Thoracic aorta (tissue), 2 donors: ENCODE measurements at places on chromosomes 11 and 22. TPM values are rescaled to one million over a fixed set of nuclear protein-coding genes. Genes with fewer than 3 reads are reported as not detected.

ABCG4 gene
- 1.6 TPM for total RNA-seq

RHOD gene
- total RNA-seq, result 51.3 TPM

DNA sequence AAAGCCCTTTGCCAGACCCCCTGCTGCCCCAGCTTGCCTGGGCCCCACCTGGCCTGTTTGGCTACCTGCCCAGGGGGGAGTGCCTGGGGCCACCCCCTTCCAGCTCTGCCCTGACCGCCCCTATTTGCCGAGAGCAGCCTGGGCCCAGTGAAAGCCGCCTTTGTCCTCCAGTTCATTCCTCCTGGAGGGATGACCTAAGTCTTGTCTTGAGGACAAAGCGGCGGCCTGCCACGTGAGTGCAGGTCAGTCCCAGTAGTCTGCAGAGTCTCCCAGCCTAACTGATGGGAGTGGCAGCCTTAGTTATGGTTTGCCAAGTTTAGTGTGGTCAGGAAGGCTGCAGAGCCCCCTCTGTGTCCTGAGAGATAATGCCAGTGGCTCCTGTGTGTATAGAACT is 115.9 kb upstream of the CRYBB3 start:
- H3K4me1 ChIP-seq, result peaks cover 98% of the 10 kb centered on the region
- H3K27ac ChIP-seq, result peak overlapping the region; percentile 39
- no peaks in the 10 kb centered on the region for H3K36me3 ChIP-seq
- H3K27me3 ChIP-seq, result no peaks in the 10 kb centered on the region
- no peak overlapping the region for H3K4me3 ChIP-seq
- DNase-seq, result no peak

OR6T1 gene
- total RNA-seq, result not detected

GRCh38 chr22:26656891-26657851 is at the start of gene MIAT:
MIAT (plus strand) TSS chr22:26657588.
- H3K27ac ChIP-seq, result no peak within 1 kb of the TSS
- H3K36me3 ChIP-seq, result no peaks in the 10 kb centered on the region

DNA sequence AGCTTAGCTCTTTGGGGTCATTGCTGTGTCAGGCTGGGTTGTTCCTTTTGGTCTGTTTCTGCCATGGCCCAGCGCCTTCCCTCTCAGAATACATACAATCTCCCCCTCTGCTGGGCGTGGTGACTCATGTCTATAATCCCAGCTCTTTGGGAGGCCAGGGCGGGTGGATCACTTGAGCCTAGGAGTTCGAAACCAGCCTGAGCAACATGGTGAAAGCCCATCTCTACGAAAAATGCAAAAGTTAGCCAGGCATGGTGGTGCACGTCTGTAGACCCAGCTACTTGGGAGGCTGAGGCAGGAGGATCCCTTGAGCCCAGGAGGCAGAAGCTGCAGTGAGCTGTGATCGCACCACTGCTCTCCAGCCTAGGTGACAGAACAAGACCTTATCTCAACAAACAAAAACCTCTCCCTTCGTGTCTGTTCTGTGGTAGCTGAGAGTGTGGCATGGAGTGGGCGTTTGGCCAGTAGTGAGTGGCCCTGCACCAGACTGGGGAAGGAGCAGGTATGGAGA is 46.7 kb upstream of the RAB1B start:
- DNase-seq, result no peak
- H3K4me1 ChIP-seq, result no peaks in the 10 kb centered on the region
- peaks cover 22% of the 10 kb centered on the region for H3K36me3 ChIP-seq
- H3K4me3 ChIP-seq, result no peak overlapping the region

DNA sequence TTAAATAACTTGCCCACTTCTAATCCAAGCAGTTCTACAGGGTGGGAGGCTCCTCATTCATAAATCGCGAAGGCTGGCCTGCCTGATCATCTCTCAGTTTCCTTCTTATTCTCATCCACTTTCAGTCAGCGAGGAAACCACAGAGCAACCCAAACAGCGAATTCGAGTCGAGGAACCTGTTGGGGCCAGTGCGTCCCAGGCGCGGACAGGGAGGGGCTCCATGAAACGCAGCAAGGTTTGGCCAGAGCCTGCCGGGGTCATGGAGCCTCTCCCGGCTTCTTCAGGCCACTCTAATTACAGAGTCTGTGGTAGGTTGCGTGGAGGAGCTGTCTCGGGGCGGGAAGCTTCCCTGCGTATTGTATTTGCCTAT is 741 bp upstream of the NAV2 start:
- no peaks in the 10 kb centered on the region for H3K27me3 ChIP-seq
- H3K4me1 ChIP-seq, result peaks cover 41% of the 10 kb centered on the region
- DNase-seq, result no peak
- peak overlapping the region; percentile 92 for H3K4me3 ChIP-seq
- H3K36me3 ChIP-seq, result no peaks in the 10 kb centered on the region

DNA sequence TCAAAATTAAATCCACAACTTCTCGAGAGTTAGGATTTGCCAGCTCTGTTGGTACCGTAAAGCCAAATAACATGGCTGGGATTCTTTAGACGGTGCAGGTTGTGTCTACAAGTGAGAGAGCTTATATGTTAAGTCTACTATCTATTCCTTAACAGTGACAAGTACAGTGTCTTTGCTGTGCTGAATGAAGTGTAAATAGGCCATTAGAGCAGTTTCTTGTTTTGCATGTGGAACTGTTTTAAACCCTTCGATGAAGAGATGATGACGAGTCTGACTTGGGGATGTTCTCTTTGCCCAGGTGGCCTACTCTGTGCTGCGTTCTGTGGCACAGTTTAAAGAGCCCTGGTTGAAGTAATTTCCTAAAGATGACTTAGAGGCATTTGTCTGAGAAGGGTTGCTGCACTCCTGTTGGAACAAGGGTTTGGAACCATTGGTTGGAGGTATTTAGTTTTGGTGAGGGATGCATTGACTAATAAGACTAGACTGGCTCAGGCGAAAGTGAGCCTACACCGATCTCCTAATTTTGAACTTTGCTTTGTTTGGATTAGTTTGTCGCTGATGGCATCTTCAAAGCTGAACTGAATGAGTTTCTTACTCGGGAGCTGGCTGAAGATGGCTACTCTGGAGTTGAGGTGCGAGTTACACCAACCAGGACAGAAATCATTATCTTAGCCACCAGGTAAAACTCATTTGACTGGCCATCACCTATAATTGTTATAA is 988 bp downstream of the RPS3 start:
- peak overlapping the region; percentile 87 for H3K27ac ChIP-seq
- peak overlapping the region; percentile 82 for H3K4me3 ChIP-seq
- DNase-seq, result no peak
- peaks cover 5% of the 10 kb centered on the region for H3K4me1 ChIP-seq
- H3K36me3 ChIP-seq, result peaks cover 35% of the 10 kb centered on the region

DNA sequence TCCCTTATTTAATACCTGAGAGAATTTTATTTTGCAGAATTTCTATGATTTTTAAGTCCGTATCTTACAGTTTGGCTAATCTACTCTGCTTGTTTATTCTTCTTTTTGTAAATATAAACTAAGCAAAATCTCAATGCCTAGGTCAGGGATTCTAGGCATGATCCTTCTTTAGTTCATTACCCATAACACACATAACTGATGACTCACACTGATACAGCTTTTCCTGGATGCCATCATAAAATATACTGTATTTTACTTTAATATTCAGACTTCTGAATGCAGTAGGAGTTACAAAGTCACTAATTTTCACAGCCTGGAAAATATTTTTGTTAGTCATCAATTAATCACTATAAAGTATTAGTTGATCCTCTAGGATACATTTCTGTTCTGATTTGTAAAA is 898.2 kb upstream of the RAG2 start:
- no peaks in the 10 kb centered on the region for H3K36me3 ChIP-seq
- no peak overlapping the region for H3K27ac ChIP-seq
- no peak overlapping the region for H3K4me3 ChIP-seq
